ENCODE measurements at places on chromosomes 7 and 10. TPM values are rescaled to one million over a fixed set of nuclear protein-coding genes. Genes with fewer than 3 reads are reported as not detected.
A peak's percentile ranks its signal among the peaks of the same experiment; 100 is the strongest.

GRCh38 chr10:123154711-123155505, 706 bp downstream of the BUB3 start:
- no peak for DNase-seq

Gene CTAGE8
- 4.8 TPM for polyA plus RNA-seq

- DNase-seq, result no peak
These were observed 616.9 kb downstream of the PTPRN2 start for GRCh38 chr7:157970744-157971143.

DNA sequence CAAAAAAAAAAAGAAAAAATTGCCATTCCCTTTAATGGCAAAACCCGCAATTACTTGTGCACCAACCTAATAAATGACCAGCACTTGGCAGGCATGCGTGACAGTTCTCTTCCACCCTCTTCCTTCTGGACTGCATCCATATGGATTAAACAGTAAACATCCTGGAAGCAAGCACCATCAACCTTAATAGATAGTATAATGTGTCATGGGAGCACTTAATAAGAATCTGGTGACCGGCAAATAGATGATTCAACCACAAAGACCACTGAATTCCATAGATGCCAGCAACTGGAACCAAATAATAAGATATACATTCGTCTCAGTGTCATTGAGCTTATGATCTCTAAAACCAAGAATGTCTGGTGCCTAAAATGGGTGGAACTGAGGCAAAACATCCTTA, 610.2 kb downstream of the CALN1 start:
- no peak for DNase-seq

Gene KNDC1
- polyA plus RNA-seq, result 4.5 TPM

GRCh38 chr10:516764-517163, 172.7 kb downstream of the DIP2C start:
- no peak for DNase-seq

GRCh38 chr10:52481986-52482555, 168.0 kb downstream of the DKK1 start:
- no peak for DNase-seq

DNA sequence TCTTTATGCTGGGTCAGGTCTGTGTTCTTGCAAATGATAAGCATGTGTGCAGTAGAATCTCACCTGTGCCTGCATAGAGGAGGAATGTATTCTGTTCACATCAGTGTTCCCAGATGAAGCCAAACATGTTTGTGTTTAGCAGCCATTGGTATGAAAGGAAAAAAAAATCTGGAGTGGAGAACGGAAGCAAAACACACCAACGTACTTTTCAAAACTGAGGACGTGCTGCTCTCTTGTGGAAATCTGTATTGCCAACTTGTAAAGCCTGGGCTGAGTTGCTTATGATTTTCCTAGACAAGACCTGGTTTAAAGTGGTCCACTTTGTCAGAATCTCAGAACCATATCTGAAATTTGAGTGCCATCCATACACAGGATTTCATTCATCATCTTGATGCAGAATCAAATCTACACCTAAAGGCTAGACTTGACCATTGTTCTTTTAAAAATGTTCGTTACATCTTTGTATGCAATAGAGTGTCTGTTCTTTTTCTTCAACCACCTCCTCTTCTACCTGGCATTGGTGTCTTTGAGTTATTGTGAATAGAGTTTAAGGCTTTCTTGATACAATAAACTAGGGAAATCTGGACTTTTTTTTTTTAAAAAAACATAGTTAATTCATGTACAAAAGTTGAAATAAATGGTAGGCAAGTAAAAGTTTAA, 367.7 kb downstream of the PHF14 start:
- DNase-seq, result peak; percentile 29

DNA sequence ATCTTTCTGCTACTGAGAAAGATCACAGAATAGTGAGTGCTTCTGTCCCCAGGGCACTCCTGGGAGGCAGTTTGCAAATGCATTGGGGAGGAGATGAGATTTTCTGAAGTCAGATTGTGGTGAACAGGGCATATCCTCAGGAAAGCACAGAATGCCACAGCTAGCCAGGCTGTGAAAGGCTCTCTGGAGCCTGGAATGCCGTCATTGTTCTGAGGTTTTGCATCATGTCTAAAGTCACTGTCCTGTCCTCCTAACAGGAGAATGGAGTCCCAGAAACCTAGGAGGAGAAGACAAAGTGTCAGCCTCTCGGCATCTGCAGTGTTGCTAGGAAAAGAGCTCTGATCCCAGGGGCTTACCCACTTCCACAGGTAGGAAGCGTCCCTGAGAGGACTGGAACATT, 69.2 kb upstream of the IGFBP3 start:
- DNase-seq, result no peak

- DNase-seq, result no peak
These were observed 270.3 kb downstream of the ELFN1 start for GRCh38 chr7:1940402-1940786.

- no peak for DNase-seq
These were observed 109.6 kb downstream of the MACC1 start for GRCh38 chr7:20107582-20107981.

DNA sequence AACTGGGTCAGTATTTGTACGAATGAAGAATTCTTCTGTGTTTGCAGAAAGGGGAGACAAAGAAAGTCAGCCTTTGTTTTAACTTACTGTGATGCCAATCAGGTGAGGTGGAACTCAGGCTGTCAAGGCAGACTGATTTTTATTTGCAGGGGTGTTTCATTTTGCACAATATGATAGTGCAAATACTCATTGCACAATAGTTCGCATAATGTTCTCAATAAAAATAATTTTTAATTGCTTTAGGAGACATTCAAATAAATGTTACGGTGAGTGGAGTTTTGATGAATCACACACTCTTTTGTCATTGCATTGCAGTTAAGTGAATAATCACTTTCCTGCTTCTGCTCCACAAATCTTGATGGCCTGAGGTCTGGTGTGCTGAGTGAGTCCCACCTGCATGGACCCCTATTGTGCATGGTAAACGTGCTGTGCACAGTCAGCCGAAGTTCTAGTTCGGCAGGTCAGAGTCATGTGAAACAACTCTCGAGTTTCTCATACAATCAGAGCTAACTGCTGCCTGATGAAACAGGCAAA, 141.3 kb upstream of the FZD8 start:
- DNase-seq, result no peak

DNA sequence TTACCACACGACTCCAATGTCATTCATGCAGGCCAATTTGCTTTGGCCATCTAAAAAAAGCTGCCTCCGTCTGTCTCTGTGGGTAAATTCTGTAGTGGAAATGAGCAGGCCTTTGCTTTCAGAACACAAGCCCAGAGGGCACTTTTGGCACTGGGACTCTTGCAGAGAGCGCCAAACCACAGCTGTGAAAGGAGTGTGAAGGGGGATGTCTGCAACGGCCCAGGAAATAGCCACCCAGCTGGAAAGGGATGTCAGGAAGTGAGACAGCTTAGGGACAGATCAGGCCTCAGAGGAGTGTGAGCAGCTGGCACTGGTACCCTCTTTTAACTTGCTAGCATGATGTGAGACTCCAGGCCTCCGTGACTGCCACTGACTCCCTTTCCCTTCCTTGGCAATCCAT, 152.4 kb downstream of the DKK1 start:
- DNase-seq, result no peak

DNA sequence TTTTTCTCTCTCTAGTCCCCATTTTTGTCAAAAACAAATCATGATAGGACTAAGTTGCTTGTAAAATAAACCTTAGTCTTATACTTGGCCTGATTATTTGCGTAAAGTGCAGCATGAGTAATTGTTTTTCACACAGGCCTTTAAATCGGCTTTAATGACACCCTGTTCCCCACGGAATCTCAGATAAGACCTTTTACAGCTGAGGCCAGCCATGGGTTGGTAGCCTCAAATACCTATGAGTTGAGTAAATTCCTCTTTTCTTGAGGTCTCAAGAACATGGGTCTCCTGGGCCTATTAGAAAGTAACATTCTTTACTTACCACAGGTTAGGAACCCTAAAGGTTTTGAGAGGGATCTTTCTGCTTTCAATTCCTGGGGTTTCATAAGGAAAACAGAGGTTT, 761.0 kb upstream of the PHF14 start:
- DNase-seq, result no peak

DNA sequence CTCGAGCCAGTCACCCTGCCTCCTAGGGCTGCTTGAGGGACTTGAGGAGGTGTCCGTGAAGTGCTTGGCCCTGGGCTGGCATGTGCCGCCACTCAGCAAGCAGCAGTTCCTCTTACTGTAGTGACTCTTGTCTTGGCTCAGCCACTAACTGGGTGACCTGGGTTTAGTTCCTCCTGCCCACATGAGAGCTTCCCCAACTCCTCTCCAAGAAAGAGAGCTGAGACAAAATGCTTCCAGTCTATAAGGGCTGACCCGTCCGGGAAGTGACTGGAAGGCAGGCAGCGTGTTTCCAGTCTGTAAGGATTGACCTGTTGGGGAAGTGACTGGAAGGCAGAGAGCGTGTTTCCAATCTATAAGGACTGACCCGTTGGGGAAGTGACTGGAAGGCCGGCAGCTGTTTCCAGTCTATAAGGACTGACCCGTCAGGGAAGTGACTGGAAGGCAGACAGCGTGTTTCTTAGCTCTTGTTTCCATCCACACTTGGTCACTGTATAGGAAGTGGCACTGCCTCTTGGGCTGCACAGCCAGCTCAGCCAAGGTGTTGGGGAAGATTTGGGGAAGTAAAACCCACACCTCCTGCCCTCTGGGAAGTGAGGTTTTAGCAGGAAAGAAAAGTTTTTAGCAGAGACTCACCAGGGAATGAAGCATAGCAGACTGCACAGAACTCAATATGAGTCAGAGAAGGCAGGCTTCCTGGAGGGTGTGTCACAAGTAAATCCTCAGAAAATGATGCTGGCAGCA, 53.3 kb upstream of the PPIF start:
- DNase-seq, result no peak

GRCh38 chr7:64868499-64868898, 34.6 kb upstream of the ZNF273 start:
- no peak for DNase-seq

DNA sequence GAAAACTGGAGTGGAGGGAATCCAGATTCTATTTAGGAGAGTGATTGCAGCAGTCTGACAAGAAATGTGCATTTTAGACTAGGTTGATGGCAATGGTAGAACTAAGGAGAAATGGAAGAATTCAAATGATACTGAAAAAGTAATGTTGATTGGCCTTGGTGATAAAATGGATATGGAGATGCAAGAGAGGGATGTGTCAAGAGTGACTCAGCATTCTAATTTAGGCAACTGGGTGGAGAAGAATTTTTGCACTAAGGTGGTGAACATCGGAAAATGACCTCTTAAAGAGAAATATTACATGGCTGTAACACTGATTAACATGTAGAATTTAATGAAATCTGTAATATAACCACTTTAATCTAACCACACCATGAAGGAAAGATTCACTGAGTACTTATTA, 806.5 kb downstream of the PHTF2 start:
- no peak for DNase-seq

Gene CUBN
- 178 TPM for polyA plus RNA-seq

Gene AFAP1L2
- polyA plus RNA-seq, result 45.7 TPM

DNA sequence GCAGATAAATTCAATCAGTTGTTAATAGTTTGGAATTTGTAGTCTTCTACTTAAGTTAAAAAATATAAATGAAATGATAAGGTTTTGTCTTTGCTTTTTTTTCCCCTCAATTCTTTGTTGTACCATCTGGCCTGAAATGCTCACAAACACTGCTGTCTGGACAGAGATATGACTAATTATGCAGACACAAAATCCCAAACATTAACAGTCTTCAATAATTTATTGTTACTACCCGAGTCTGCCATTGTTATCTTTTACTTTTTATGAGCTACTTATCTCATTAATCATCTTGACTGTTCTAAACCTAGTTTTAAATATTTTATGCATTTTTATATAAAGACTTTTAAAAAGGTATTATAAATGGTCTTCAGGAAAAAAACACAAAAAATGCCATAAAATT, 64.7 kb upstream of the THSD7A start:
- no peak for DNase-seq

DNA sequence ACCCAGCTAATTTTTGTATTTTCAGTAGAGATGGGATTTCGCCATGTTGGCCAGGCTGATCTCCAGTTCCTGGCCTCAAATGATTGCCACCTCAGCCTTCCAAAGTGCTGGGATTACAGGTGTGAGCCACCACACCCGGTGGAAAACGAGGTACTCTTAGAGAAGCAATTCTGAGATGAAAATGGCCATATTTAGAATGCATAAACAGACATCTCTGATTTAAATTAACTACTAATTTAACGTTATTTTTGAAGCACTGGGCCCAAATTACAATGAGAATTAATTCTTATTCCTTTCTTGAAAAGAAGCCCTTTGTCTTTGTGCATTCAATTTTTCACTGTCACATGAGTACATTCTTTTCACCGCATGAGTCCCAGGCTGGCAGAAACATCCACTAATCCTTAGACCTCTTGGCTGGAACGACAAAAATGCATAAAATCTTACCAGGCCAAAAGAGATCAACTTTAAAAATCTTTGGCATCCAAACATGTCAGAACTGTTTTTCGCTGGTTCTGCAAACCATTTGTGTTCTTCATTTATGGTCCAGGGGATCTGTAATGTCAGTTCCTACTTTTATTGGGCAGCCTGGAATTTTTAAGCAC, 60.1 kb upstream of the CAPZA2 start:
- no peak for DNase-seq

DNA sequence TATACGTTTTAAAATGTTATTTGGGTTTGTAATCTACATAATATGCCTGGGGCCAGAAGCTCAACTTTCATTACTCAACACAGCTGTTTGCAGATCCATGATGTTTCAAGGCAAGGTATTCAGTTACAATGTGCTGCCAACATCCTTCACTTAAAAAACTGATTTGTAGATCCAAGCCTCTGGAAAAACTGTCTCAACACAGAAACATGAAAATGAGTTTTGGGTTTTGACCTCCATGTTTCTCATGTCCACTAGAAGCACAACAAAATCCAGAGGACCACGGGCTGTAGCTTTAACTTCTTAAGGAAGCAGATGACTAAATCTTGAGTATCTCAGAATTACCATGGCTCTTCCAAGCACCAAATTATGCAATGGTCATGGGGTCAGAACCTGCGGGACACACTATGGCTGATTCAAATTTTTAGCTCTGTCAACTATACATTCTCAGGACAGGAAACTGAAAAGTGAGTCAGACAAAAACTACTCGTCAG, 247.1 kb upstream of the GRB10 start:
- DNase-seq, result no peak

Gene SLC18A3
- polyA plus RNA-seq, result 0.06 TPM

Gene ITPRID1
- polyA plus RNA-seq, result 0.04 TPM

Gene LIPK
- polyA plus RNA-seq, result not detected

GRCh38 chr7:155378959-155379871, 78.7 kb upstream of the EN2 start:
- DNase-seq, result no peak

Gene AGR2
- 62.0 TPM for polyA plus RNA-seq

All from left renal cortex interstitium (tissue), 4 donors.